Activated T-cell treated with anti-CD3 and anti-CD28 coated beads for 48 hours (primary cell): ENCODE measurements at places on chromosomes 2 and 18.

DNA sequence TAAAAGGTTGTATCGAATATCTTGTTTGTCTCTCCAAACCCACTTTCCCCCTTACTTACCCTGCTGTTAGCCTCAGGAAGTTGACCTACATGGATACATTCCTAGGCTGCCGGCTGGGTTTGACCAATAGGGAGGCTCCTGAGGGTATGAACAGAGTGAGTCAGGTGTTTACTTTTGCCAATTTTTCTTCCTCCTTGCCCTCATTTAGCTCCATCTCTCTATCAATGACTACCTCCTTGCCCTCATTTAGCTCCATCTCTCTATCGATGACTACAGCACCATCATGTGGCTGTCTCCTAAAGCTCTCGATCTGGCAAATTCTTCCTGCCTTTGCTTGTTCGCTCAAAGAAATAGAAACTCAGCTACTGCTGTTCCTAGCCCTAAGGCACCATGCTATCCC, 571.9 kb upstream of the CRIM1 start:
- no peak for DNase-seq

- no peak for DNase-seq
Measured at GRCh38 chr18:50181590-50181989, 13.4 kb downstream of the MYO5B start.

DNA sequence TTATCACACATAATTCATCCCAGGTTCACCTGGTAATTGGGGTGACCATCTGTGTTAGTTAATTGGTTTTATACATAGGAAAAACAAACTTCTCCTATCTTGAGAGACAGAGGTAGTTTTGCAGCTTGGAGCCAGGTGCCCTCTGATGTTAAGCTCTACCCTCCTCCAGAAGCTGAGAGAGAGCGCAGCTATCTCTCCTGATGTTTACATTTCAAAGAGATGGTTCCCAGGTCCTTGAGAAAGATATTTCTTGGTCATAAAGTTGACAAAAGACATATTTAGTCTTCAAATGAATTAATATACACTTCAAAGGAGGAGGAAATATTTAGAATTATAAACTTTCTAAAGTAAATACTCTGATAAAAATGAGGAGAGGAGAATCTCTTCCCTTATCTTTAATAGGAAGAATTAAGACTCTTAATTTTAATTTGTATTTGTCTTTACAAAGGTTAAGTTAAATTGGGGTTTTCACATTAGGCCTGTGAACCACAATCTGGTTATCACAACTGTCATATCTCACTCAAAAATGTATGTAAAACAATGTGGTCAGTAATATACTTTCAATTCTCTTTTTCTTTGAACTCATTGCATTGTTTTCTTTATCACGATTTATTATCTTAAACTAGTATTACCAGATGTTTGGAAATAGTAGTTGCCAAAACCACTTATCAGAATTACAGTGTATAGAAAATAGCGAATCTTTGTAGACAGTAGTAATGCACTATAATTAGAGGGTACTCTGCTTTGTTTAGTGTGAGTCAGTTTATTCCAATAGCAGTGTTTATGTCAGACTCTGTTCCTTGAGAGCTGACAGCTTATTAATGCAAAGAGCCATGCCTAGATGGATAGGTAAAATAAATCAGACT, 26.8 kb downstream of the SERPINB4 start:
- DNase-seq, result no peak

- no peak for DNase-seq
Measured at GRCh38 chr2:152127628-152128027, 28.8 kb upstream of the CACNB4 start.

GRCh38 chr18:36724169-36724568, 104.6 kb downstream of the TPGS2 start:
- DNase-seq, result no peak

DNA sequence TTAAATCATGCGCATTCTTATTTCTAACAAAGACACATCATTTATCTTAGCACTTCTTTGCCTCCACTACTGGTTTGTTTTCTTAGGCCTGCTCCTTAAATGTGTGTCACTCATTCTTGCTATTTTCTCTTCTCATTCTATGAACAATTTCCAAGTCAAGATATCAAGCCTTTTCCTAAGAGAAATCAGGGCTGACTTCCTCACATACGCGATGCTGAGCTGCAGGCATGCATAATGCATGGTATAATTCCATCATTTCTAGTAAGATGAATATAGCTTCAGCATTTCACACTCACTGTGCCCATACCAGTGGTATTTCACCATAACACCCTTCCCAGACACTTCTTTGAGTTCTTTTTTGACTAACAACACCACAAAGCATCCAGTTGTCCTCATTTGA, 838.9 kb upstream of the DDX18 start:
- DNase-seq, result no peak

DNA sequence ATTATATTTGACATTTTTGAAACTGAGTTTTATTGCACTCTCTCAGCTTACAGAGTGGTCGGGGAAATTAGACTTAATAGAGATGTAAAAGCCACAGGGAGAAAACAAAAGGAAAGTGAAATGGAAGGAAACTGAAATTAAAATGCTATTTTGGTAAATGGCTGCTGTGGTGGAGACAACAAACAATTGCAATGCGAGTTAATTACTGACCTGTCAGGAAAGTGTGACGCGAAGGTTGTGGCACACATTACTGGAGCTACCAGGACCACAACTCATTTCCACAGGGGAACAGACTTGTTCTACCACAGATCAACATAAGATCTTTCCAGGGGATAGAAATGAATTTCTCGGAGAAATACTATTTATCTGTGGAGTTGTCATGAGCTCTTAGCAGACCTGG, 19.5 kb downstream of the ARHGAP15 start:
- DNase-seq, result no peak

DNA sequence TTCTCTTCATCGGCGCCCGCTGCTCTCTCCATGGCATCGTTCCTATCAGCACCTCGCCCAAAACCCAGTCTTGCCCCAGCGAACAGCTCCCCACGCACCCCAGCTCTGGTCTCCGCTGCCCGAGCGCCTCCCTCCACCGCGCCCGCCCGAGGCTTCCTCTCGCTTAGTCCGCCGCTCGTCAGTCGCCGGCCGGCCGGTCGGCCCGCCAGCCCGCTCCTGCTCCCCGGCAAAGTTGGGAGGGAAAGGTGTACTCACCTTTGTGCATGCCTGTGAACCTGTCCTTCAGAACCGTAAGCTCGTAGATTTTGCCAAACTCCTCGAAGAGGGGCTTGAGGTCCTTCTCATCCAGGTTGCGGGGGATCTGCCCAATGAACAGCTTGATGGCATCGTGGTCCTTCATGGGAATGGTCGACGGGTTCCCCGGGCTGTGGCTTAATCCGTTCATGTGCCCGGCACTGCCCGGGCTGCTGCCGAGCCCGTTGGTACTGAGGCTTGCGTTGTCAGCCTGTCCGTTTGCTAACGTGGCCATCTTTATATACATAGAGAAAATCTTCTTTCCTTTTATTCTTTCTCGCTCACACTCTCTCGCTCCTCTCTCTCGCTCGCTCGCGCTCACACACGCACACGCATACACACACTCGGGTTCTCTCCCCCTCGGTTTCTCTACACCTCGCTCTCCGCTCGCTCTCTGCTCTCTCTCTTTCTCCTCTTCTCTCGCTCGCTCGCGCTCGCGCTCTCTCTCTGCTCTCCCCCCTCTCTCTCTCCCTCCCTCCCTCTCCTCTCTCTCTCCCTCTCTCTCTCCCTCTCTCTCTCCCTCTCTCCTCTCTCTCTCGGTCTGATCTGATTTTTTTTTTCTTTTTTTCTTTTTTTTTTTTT, at the start of gene CELF4:
Gene CELF4, minus strand, starts transcription at position 698 of the 876 bp plus-strand sequence.
- DNase-seq, result no peak

- no peak for DNase-seq
Measured at GRCh38 chr18:48721312-48721711, 182.5 kb downstream of the CTIF start.

DNA sequence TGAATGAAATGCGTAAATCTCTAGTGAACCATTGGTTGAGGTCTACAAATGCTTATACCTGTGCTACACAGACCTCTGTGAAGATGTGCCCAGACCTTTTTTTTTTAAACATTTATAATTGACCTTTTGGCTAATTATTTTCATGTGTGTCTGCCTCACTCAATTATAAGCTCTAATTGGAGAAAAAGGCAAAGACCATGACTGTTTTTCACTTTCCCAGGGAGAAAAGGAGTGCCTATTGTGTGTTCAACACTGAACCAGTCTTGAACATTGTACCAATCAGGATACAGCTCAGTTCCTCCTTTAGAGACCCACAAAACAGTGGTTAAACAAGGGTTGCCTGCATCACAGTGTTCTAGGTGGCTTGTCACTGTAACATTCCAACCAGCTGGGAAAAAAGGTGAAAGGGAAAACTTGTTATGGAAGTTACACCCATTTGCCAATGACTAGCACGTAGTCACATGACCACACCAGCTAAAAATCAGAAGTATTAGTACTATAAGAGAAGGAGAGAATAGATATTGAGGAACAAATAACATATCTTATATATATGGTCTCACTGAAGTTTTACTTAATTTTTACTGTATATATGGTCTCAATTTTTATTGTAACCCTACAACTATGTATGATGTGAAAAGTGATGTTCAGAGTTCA, 13.4 kb downstream of the TANK start:
- no peak for DNase-seq

DNA sequence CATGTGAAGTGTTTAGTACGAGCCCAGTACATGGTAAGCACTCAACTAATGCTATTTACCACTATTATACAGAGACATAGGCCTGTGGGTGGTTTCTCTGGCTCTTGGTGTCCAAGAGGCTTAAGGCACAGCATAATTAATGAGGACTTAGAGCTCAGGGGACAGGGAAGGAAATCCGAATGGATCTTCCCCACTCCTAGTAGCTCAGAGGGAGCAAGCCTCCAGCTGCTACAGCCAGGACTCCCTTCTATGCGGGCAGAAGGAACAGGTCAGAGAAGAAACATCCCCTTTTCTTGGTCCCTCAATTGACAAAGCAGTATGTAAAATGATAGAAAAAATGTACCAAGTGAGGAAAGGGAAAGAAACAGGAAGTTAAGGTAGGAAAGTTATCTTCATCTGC, 261.3 kb upstream of the STON1 start:
- DNase-seq, result no peak

- DNase-seq, result no peak
Measured at GRCh38 chr18:74784752-74785151, 187.1 kb downstream of the ZNF407 start.

GRCh38 chr2:68311033-68311432, 8.7 kb downstream of the CNRIP1 start:
- no peak for DNase-seq

GRCh38 chr2:144560251-144560650, 40.3 kb upstream of the ZEB2 start:
- no peak for DNase-seq
